ENCODE measurements at places on chromosomes 12 and 14. TPM values are rescaled to one million over a fixed set of nuclear protein-coding genes. Genes with fewer than 3 reads are reported as not detected.

Gene SDS
- polyA plus RNA-seq = 0.56 TPM

Gene PTCSC3
- polyA plus RNA-seq = not detected

Gene LHX5
- polyA plus RNA-seq = not detected

Gene RERG
- 31.8 TPM for polyA plus RNA-seq

Gene GLT8D2
- polyA plus RNA-seq = 11.6 TPM

Gene OLR1
- polyA plus RNA-seq = 1.6 TPM

Gene RGS6
- 1.4 TPM for polyA plus RNA-seq

Gene METTL25
- polyA plus RNA-seq = 14.3 TPM

Gene ADCY6
- polyA plus RNA-seq = 77.3 TPM

Gene TSHR
- 0.17 TPM for polyA plus RNA-seq

Gene CHFR
- 28.0 TPM for polyA plus RNA-seq

Gene PROX2
- polyA plus RNA-seq = 0.98 TPM

- DNase-seq = no peak
Observed at GRCh38 chr12:55008944-55009585, 10.7 kb upstream of the NEUROD4 start.

- DNase-seq = no peak
Observed at GRCh38 chr12:79527473-79527872, 163.3 kb downstream of the PAWR start.

DNA sequence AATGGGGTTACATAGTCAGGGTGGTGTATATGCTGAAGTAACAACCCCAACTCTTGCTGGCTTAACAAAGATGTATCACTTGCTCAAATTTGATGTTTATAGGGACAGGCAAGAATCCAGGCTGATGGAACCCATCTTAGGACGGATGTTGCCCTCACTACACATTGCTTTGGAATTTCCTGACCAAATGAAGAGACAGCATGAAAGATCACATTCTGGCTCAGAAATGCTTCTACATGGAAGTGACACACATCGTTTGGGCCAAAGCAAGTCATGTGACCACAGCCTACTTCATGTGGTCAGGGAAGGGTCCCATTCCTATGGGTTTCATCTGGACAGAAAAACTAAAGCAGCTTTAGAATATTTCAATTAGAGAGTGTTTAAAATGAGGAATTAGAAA lies 345.8 kb downstream of the TMEM132D start:
- DNase-seq = no peak

DNA sequence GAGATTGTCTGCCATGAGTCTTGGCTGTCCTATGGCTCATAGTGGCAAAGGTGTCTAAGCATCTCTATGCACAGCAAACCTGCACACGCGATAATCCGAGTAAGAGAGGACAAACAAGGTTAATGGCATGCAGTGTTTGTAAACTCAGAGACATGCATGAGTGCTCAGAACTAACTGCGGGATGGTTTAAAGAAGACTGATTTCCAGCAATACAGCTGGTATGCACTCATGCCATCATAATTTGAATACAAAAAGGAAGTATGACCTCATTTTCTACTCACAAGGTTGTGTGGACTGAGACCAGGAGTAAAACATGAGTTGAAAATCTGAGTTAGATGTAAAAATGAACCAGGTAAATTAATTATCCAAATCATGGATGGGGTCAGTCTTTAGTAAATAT lies 16.6 kb upstream of the TCP11L2 start:
- no peak for DNase-seq

GRCh38 chr12:460261-461230 lies 807 bp downstream of the B4GALNT3 start:
- DNase-seq = no peak

DNA sequence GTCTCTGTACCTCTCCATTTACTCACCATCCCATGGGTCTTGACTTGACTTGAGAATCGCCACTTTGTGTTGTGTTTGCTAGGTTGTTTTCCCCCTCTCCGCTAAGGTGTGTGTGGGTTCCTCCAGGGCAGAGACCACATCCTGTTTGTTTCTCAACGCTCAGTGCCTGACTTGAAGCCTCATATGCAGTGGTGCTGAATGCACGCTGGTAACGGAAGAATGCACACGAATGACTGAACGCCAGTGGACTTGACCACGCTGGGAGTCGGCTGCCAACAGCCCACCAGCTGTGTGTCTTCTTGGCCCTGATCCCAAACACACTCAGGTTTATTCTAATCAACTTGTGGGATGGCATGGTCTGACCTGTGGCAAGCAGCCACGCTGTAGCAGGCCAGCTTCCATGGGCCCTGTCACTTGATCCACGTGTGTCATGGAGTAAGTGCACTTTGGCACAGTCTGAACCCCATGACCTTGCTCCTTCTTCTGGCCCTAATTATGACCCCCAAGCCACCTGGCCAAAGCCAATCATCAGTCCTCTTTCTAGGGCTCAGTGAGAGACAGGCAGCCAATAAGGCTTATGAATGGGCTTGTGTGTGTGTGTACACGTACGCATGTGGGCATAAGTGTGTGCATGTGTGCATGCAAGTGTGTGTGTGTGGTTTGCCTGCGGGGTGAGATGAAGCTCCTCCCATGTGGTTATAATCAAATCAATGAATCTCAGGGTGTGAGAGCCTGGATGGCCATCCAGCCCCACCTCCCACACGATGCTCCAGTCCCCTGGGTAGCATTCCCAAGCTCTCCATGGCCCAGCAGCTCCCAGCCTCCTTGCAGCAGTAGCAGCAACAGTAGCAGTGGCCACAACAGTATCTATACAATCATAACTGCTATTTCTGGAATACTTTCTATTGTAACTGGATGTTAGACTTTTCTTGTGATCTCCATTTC lies 6.4 kb upstream of the TC2N start:
- DNase-seq = no peak

DNA sequence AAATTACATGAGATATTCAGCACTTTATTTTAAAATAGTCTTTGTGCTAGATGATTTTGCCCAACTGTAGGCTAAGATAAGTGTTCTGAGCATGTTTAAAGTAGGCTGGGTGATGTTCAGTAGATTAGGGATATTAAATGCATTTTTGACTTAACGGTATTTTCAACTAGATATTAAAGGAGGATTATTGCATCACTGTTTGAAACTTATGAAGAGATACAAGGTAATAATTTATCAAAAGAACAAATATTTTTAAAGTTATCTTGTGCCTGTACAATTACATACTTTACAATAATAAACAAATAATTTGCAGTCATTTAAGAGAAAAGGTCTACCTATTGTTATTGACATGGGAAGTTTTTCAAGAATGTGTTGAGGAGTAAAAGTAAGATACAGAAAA lies 368.6 kb upstream of the DCN start:
- DNase-seq = no peak

GRCh38 chr14:58882577-58883018 lies 244.8 kb downstream of the DACT1 start:
- DNase-seq = no peak

DNA sequence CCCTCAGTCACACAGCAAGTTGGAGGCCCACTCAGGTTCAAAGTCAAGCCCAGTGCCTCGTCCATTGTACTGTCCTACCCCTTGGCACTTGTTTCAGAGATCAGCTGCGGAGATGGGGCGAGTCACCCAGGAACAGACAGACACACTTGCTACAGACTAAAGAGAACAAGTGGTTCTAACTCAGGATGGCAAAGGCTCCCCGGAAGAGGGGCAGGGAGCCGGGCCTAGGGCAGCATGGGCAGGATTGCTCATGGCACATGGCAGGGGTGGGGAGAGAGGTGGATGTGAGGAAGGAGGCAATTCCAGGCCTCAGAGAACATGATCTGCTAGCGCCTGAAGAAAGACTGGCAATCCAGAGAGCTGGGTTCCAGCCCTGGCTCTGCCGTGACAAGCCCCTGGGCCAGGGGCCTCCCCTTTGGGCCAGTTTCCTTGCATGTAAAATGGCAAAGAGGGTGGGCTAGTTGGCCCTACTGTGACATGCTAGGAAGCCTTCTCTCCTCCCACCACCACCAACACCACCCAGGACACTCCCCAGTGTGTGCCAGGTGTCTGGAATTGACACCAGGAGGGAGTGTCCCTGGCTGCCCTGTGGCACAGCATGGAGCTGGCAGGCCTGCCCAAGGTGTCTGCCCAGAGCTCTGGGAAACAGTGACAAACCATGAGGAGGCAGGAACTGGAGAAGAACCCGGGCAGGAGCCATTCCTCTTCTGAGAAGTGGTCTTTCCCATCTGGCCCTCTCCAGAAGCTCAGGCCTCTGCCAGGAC lies 24.0 kb upstream of the IRF2BPL start:
- no peak for DNase-seq

DNA sequence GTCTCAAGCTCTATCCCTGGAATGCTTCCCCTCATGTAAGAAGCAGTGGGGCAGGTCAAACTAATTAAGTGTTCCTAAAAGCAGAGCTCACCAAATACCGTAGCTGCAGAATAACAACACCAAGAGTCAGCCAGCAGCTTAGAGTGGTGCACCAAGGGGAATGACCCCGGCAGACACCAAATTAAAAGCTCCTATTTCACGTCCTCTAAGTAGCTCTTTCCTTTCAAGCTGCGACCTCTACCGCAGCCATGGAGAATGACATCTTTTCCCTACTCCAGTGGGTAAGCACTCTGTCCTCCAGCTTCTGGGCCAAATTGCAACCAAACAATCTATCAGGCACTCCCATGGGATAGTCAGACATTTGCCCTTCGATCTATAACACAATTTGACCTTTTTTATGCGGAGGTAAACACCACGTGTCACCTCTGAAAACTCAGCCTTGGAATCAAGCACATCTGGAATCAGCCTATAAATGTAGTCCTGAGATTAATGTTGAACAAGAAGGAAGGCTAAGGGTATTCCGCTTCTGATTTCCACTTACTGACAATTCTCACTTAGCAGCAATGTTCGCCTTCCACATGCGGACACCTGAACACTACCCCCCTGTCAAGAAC lies 67.6 kb upstream of the CDKN3 start:
- DNase-seq = peak; percentile 71

- DNase-seq = no peak
Observed at GRCh38 chr12:67681941-67682620, 33.5 kb downstream of the DYRK2 start.

GRCh38 chr12:115737895-115738294 lies 539.6 kb downstream of the MED13L start:
- DNase-seq = no peak

GRCh38 chr12:4974217-4974616 lies 64.5 kb downstream of the KCNA1 start:
- no peak for DNase-seq

GRCh38 chr14:69667938-69668335 lies 56.5 kb downstream of the SUSD6 start:
- no peak for DNase-seq

- no peak for DNase-seq
Observed at GRCh38 chr12:24177889-24178288, 228.4 kb upstream of the SOX5 start.

DNA sequence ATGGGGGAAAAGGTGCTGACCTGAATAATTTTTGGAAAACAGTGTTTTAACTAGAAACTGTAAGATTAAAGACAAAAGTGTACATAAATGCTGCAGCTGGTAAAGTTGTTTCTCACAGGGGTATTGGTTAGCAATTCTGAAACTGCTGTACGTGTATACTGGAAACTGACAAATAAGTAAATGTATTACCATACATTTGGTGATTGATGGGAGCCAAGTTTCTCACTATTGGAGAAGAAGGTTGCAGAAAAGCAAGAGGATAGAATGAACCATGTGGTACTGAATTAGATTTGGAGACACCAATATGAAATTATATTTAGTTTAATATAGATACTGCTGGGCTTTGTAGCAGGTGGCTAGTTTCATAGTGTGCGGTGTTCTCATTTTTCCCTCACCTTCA lies 19.6 kb upstream of the FBXO33 start:
- no peak for DNase-seq

- DNase-seq = no peak
Observed at GRCh38 chr14:83842547-83842946, 1687.4 kb upstream of the FLRT2 start.

- DNase-seq = no peak
Observed at GRCh38 chr14:83162361-83162929, 1628.8 kb upstream of the SEL1L start.

GRCh38 chr12:13962699-13963098 lies 18.7 kb downstream of the GRIN2B start:
- no peak for DNase-seq

DNA sequence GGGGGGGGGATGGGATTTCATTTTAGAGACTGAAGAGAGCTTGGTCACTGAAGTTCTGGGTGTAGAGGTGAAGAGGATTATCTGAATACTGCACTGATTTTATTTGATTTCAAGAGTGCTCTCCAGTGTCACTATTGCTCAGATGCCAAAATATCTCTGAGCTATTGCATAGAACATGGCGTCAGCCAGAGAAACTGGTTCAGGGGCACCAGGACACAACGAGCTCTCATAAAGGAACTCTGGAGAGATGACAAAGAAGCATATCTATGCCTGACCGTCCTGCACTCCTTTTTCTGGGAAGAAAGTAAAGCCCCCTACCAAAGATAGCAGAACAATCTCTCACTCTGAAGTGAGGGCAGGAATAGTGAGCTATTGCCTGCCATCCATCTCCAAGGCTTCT lies 2.0 kb downstream of the SLC7A8 start:
- no peak for DNase-seq

GRCh38 chr12:91007531-91008290 lies 2.9 kb upstream of the EPYC start:
- DNase-seq = no peak

GRCh38 chr14:27410981-27411380 lies 813.1 kb upstream of the NOVA1 start:
- no peak for DNase-seq

DNA sequence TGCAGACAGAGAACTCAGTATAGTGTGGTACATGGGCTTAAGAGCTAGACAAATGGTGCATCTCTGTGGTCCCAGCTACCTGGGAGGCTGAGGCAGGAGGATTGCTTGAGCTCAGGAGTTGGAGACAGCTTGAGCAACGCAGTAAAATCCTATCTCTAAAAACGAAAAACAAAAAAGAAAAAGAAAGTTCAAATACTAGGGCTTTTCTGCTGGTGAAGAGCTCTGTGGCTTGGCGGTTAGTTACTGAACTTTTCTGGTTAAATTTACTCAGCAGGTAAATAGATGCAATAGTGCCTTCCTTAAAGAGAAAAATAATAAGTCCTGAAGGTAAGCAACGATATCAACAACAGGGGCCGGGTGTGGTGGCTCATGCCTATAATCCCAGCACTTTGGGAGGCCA lies 31.4 kb upstream of the RAP1B start:
- no peak for DNase-seq

- no peak for DNase-seq
Observed at GRCh38 chr12:104792570-104792969, 165.5 kb downstream of the SLC41A2 start.

GRCh38 chr14:105171004-105171673 lies 2.6 kb upstream of the JAG2 start:
- DNase-seq = no peak

DNA sequence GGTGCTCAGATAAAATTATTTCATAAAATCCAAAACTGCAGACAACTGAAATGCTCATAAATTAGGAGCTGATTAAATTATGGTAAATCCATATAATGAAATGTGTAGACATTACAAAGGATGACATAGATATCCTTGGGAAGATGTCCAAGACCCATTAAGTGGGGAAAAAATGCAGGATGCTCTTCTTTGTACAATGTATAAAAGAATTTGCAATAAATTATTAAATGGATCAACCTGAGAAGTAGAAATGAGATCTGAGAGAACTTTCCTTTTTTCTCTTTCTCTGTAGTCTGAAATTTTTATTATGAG lies 336.4 kb upstream of the E2F7 start:
- no peak for DNase-seq

- no peak for DNase-seq
Observed at GRCh38 chr12:79587368-79587767, 103.4 kb downstream of the PAWR start.

Measured in renal cortex interstitium (tissue), 15 donors.